Peyer's patch (tissue), 4 donors: ENCODE measurements at places on chromosomes 4 and X. TPM values are rescaled to one million over a fixed set of nuclear protein-coding genes. Genes with fewer than 3 reads are reported as not detected.
A peak's percentile ranks its signal among the peaks of the same experiment; 100 is the strongest.

Gene FGF2
- total RNA-seq, result 5.8 TPM

Gene NALF2
- total RNA-seq, result 0.28 TPM

Gene SMARCA5
- total RNA-seq, result 27.2 TPM

Gene FATE1
- total RNA-seq, result not detected

Gene NSDHL
- 77.2 TPM for total RNA-seq

Gene SPP1
- 31.2 TPM for total RNA-seq

Gene PAK3
- total RNA-seq, result 8.3 TPM

Gene MTNR1A
- total RNA-seq, result not detected

Gene CENPVL2
- not detected for total RNA-seq

DNA sequence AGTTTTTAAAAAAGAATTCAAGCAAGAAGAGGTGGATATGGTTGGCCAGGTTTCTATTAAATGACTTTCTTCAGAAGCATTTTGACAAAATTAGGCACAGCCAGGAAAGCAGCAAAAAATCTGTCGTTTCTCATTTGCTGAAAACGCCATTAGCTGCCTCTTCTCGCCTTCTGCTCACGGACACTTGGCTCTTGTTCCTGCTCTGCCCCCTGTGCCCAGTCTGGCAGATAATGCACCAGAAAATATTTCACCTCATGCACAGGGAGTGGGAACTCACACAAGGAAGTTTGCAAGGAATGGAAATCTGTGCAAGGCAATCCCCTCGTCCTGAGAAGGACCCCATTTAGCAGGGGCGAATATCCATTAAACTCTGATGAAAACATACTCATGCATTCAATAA is 260.0 kb downstream of the PACRGL start:
- DNase-seq, result no peak
- no peaks in the 10 kb centered on the region for H3K27me3 ChIP-seq
- H3K4me1 ChIP-seq, result no peaks in the 10 kb centered on the region
- H3K36me3 ChIP-seq, result no peaks in the 10 kb centered on the region
- H3K27ac ChIP-seq, result no peak overlapping the region

DNA sequence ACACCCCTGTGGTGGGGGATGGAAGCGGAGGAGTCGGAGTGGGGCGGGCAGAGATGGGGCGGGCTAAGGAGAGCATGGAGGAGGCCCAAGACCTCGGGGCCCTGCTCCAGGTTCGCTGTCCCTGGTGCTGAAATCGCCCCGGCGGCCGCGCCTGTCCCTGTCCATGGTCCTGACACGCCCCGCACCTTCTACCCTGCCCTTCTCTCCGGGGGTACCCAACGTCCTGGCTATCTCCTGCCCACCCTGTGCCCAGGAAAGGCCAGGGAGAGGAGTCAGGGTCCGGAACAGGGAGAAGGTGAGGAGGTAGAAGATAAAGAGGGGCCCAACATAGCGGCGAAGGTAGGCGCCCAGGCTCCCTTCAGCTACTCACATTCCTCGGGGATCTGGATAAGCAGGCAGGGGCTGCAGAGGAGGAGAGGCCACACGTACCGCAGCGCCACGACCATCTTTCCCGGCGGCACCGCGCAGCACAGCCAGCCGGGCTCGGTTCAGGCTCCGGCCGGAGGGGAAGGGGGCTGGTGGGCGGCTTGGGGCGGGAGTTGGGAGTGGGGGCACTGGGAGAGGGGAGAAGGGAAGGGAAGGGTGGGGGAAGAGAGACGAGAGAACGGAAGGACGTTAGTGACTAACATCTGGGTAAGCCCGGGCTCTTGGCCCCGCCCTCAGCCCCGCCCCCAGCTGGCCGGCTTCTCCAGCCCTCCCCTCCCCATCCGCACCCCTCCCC is 10.4 kb downstream of the L1CAM start:
- H3K4me3 ChIP-seq, result no peak overlapping the region
- peaks cover 4% of the 10 kb centered on the region for H3K4me1 ChIP-seq
- DNase-seq, result peak; percentile 68

DNA sequence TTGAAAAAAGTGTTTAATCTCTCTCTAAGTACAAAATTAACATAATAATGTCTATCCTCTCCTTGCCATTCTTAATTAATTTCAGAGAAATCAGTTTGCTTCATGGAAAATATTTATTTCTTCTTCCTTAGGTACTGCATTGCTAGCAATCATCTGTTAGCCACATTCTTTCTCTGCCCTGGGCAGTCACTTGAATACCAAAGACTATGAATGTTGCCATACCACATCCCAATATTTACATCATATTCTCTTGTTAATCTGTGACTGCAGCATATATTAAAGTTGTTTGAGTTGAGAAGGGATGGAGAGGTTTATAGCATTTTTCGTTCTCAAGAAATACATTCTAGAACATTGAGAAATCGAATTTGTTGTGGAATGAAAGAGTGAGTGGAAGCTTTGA is 672.8 kb downstream of the PCDH7 start:
- no peaks in the 10 kb centered on the region for H3K4me1 ChIP-seq
- no peak overlapping the region for H3K27ac ChIP-seq
- H3K4me3 ChIP-seq, result no peak overlapping the region
- H3K27me3 ChIP-seq, result no peaks in the 10 kb centered on the region
- H3K36me3 ChIP-seq, result no peaks in the 10 kb centered on the region

DNA sequence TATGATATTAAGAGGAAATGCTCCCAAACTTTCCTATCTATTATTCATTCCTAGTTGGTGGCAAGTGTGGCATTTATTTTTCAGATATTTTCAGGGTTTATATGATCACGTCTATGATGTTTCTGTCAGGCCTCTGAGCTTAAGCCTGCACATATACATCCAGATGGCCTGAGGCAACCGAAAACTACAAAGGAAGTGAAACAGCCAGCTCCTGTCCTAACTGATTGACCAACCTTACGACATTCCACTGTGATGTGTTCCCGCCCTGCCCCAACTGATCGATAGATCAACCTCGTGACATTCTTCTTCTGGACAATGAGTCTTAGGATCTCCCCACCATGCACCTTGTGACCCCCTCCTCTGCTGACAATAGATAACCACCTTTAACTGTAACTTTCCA is 67.6 kb upstream of the CTSO start:
- H3K27me3 ChIP-seq, result no peaks in the 10 kb centered on the region
- H3K4me1 ChIP-seq, result no peaks in the 10 kb centered on the region
- H3K27ac ChIP-seq, result no peak overlapping the region
- H3K36me3 ChIP-seq, result no peaks in the 10 kb centered on the region
- DNase-seq, result no peak

DNA sequence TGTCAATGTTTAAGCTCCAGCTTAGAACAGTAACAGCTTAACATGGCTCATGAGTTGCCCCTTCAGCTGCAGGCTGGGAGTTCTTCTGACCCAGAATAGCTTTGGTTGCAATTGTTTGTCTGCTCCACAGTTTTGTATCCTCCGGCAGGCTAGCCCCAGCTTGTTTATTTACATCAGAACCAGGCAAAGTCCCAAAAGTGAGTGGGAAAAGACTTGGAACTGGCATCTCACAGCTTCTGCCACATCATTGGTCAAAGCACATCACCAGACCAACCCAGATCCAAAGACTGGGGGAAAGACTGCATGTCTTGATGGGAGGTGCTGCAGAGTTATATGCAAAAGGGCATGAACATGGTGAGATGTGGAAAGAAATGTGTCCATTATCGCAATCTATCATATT is 231.2 kb upstream of the CPEB2 start:
- H3K27ac ChIP-seq, result no peak overlapping the region
- H3K4me1 ChIP-seq, result no peaks in the 10 kb centered on the region
- no peak for DNase-seq
- no peaks in the 10 kb centered on the region for H3K36me3 ChIP-seq

DNA sequence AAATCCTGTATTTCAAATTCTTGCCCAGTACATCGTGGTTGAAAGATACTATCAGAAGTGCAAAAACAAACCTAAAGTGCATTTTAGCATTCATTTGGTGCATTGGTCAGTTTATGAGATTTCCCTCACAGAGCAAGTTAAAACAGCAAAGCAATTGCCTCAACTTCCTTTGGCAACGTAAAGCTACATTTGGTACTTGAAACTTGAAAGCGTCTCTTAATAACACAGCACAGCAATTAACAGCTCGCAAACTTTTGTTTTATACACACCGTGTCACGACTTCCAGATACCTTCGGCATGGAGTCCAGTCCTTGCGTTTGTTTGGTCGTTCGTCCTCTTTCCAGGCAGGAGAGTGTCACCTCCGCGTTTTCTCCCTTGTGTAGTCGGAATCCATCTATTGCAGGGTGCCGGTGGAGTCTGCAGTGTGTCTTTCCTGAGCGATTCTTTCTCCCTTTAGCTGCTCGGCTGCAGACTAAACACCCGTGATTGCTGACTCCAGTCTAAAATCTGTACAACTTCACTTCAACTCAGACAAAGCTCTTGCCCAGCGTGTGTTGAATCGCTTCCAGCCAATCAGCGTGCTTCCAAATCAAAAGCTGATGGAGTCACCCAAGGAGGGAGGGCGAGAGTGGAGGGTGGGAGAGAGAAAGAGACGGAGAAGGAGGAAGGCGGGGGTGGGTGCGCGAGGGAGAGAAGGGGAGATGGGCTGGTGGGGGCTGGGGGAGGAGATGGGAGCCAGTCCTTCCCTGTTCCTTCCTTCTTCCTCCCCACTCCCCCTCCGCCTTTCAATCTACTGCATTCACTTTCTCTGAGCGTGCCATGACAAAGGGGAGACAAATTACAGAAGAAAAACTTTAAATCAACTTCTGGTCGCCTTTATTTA is at the start of gene PCDH18:
PCDH18 (minus strand) TSS at position 509 of the 883 bp plus-strand sequence; CDS start at position 103, 406 bp downstream.
- H3K4me3 ChIP-seq, result peak within 1 kb of the TSS; percentile 48
- DNase-seq, result peak; percentile 58
- no peaks in the 10 kb centered on the region for H3K27me3 ChIP-seq
- H3K27ac ChIP-seq, result peak within 1 kb of the TSS; percentile 77

DNA sequence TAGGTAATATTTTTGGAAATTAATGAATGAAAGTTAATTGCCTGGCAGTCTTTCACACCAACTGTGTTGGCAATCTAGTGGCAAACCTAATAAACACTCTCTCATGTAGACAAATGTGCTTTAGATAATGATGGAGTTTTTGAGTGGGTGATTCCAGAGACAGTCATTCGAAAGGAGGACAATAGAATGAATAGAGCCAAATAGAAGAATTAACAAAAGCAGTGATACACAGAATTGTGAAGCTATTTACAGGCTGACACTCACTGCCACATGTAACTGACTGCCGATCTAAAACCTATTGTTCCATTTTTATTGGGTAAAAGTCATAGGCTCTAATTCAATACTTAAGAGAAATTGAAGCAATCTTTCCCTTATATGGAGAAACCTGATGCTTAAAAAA is 338.5 kb downstream of the PCDH7 start:
- no peak overlapping the region for H3K4me3 ChIP-seq
- H3K36me3 ChIP-seq, result no peaks in the 10 kb centered on the region
- H3K27ac ChIP-seq, result no peak overlapping the region
- no peaks in the 10 kb centered on the region for H3K4me1 ChIP-seq
- no peaks in the 10 kb centered on the region for H3K27me3 ChIP-seq
- no peak for DNase-seq

- H3K4me1 ChIP-seq, result peaks cover 3% of the 10 kb centered on the region
- no peak for DNase-seq
- no peaks in the 10 kb centered on the region for H3K27me3 ChIP-seq
- no peak overlapping the region for H3K27ac ChIP-seq
- no peak overlapping the region for H3K4me3 ChIP-seq
Observed at GRCh38 chr4:24243641-24244040, 340.7 kb downstream of the DHX15 start.

- H3K4me1 ChIP-seq, result no peaks in the 10 kb centered on the region
- no peak overlapping the region for H3K4me3 ChIP-seq
- no peak for DNase-seq
- no peaks in the 10 kb centered on the region for H3K36me3 ChIP-seq
Observed at GRCh38 chr4:16684935-16685334, 213.5 kb downstream of the LDB2 start.

DNA sequence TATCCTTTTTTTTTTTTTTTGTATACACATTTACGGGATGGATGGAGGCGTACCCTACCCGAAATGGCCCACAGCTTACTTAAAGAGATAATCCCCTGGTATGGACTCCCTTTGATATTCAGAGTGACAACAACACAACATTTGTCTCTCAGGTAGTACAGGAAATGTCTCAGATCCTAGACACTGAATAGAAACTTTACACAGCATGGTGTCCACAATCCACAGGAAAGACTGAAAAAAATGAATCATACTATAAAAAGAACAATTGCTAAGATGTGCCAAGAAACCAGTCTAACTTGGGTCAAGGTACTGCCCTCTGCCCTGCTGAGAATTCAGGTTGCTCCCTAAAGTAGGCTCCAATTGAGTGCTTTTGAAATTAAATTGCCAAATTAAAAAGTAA is 100.8 kb upstream of the LANCL3 start:
- H3K4me1 ChIP-seq, result no peaks in the 10 kb centered on the region
- H3K27me3 ChIP-seq, result no peaks in the 10 kb centered on the region
- no peak overlapping the region for H3K27ac ChIP-seq
- DNase-seq, result no peak
- H3K36me3 ChIP-seq, result no peaks in the 10 kb centered on the region
- no peak overlapping the region for H3K4me3 ChIP-seq

GRCh38 chr4:138521809-138522208 is 279.7 kb upstream of the SLC7A11 start:
- H3K27ac ChIP-seq, result no peak overlapping the region
- no peak for DNase-seq
- no peaks in the 10 kb centered on the region for H3K4me1 ChIP-seq
- H3K4me3 ChIP-seq, result no peak overlapping the region
- H3K36me3 ChIP-seq, result no peaks in the 10 kb centered on the region

GRCh38 chr4:181301735-181302710 is 941.2 kb upstream of the TENM3 start:
- H3K36me3 ChIP-seq, result no peaks in the 10 kb centered on the region
- peak; percentile 74 for DNase-seq
- no peak overlapping the region for H3K4me3 ChIP-seq
- no peaks in the 10 kb centered on the region for H3K4me1 ChIP-seq

DNA sequence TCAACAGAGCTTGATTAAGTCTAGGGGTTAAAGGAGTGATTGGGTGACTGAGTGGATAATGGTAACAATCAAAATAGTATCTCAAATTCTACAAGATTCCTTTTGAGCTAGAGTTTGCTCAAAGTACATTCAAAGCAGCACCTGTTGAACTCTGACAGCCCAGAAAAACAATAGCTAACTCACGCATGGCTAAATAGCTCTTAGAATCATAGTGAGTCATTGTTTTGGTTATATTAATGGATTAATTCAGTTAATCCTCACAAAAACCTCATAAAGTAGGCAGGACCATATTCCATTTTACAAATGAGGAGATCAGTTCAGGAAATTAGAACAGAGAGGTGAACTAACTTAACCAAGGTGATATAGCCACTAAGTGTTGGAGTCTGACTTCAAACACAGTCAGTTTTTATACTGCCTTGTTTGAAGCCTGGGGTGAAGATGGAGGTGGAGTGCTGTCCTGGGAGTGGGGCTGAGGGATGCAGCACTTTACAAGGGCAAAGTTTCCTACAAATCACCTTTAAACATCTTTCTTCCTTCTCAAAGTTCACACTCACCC is 35.9 kb upstream of the PPM1K start:
- H3K27ac ChIP-seq, result no peak overlapping the region
- no peaks in the 10 kb centered on the region for H3K4me1 ChIP-seq
- H3K36me3 ChIP-seq, result no peaks in the 10 kb centered on the region
- DNase-seq, result no peak
- H3K27me3 ChIP-seq, result no peaks in the 10 kb centered on the region
- H3K4me3 ChIP-seq, result no peak overlapping the region

- no peak for DNase-seq
- no peak overlapping the region for H3K27ac ChIP-seq
- H3K27me3 ChIP-seq, result no peaks in the 10 kb centered on the region
Observed at GRCh38 chr4:23717528-23718248, 172.2 kb downstream of the PPARGC1A start.
